ENCODE measurements at places on chromosomes 2 and 18.

DNA sequence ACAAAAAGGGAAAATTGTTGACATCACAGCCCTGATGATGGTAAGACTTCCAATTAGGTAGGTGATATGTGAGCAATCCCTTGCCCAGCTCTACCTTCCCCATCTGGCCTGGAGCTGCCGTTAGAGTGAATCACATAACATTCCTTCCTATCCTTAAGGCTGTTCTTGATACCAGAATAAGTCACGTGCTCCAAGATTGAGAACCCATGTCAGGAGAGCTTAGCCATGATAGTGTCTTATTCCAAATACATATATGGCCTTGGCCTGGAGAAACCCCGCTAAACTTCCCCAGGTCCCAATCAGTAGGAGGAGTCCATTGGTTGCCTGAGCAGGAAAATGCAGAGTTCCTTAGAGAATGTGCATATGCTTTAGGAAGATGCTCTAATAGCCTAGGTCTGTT is 70.0 kb upstream of the ACVR2A start:
- no peak for DNase-seq

- no peak for DNase-seq
Observed at GRCh38 chr2:39377226-39377939, 59.7 kb downstream of the MAP4K3 start.

DNA sequence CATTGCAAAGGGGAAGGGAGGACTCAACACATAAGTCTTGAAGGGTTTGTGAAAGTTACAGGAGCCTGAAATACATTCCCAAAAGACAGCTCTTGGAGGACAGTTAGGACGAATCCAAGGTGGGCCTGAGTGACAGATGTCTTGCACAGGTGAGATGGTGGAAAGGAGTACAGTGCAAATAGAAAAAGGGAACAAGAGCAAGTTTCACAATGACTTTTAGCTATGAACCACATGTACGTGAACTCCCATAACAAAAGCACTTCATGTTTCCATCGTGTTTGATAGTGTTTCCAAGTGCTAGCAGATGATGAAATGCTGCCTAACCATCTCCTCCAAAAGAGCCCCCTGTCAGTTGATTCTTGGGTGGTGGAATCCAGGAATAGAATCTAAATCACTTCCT is 1.8 kb downstream of the IL18RAP start:
- no peak for DNase-seq

DNA sequence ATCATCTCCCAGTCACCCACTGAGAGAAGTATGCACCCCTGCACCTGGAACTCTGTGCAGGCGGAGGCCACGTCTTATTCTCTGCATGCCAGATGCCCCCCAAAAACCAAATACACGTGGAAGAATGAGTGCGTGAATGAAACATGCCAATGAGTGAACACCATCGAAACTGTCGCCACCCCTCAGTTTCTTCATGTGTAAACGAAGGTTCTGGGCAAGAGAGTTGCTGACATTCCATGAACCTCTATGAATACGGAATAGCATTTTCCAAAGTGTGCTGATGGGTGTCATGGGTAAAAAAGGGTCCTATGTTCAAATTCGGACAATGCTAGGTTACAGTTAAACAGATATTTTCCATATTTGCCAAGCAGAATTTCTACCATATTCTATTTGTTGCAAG is 19.8 kb downstream of the FER1L5 start:
- no peak for DNase-seq

DNA sequence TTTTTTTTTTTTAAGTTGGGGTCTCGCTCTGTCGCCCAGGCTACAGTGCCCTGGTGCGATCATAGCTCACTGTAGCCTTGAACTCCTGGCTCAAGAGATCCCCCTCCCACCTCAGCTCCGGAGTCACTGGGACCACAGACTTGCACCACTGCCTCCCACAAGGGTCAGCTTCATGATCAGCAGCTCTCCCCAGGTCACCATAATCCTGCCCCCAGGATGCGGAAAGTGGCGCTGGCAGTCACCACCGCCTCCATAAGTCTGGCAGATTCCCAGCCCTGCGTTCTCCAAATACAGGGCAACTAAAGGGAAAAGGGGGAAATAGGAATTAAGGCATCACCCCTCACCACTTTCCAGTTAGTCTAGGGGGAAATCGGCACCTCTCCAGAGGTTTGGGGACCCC is 5.2 kb upstream of the ARID5A start:
- no peak for DNase-seq

GRCh38 chr2:119066272-119066804 is 92.2 kb downstream of the C1QL2 start:
- no peak for DNase-seq

- DNase-seq: no peak
Observed at GRCh38 chr2:199455545-199456382, 2.0 kb downstream of the SATB2 start.

DNA sequence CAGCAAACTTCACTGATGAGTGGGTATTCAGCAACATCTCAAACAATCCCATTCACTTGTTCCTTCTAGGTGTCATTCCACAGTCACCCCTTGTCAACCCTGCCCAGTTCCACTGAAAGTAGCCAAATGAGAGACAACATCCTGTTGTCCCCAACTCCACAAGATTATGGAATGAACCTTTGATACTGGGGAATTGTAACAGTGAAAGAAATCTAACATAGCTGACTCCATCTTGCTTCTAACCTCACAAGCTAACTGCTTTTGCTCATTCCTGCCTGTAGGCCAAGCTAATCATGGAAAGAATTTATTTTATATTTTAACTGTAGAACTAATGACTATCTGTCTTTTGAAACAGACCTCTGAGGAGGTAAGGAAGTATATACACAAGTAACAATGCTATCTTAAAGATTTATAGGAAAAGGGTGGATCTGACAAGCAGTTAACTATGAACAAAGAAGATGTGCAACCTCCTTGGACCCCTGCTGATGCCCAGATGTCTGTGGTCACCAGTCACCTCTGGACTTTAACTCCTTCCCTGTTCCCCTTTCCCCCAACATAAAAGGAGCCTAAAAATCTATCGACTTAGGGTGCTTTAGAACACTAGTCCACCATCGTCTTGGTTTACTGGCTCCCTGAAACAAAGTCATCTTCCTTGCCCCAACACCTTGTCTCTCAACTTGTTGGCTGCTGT is 6.9 kb upstream of the ANXA4 start:
- DNase-seq: no peak

GRCh38 chr18:2441544-2441943 is 129.8 kb downstream of the METTL4 start:
- no peak for DNase-seq

DNA sequence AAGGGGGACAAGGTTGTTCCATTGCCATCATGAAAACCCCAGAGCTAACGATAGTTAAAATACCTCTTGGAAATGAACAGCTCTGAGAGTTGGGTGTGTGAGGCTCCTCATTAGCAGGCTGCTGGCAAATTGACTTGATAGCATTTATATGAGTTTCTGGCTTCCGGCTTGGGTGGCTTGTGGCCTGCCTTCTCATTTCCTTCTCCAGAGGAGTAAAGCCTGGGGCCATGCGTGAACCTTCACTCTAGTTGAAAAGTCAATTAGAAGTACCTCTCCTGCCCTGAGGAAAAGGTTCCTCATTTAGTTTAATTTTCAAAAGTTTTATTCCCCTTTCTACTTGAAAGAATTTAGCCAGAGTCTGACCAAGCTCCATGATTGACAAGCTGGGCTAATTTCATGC is 67.1 kb downstream of the MGAT5 start:
- DNase-seq: no peak

DNA sequence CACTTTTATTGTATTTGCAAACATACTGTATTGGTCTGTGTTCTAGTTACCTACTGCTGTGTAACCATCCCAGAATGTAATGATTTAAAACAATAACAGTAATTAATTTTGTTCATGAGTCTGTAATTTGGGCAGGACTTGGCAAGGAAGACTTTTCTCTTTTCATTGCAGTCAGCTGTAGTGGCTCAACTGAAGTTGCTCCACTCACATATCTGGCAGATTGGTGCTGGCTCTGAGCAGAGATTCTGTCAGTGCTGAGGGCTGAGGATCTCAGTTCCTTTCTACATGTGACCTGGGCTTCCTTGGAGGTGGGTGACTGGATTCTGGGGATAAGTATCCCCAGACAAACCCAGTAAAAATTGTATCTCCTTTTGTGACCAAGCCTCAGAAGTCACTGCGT is 26.6 kb downstream of the PTPN4 start:
- no peak for DNase-seq

GRCh38 chr18:58887613-58887963 is 22.9 kb downstream of the ZNF532 start:
- no peak for DNase-seq

DNA sequence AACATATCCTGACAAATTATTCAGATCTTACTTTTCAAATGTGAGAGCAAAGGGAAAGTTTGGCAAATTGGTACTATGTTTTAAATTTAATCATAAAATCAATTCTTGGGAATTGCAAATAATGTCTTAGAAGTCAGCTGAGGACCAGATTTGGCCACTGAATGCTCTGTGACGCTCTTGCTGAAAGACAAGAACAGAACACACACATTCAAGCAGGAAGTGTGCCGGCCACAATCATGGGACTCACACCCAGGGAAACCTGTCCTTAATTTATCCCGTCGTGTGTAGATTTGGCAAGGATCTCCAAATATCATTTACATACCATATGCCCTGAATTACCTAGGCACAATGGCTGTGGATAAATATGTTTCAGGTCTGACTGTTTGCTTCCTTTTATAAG is 253.1 kb downstream of the TCF4 start:
- no peak for DNase-seq

DNA sequence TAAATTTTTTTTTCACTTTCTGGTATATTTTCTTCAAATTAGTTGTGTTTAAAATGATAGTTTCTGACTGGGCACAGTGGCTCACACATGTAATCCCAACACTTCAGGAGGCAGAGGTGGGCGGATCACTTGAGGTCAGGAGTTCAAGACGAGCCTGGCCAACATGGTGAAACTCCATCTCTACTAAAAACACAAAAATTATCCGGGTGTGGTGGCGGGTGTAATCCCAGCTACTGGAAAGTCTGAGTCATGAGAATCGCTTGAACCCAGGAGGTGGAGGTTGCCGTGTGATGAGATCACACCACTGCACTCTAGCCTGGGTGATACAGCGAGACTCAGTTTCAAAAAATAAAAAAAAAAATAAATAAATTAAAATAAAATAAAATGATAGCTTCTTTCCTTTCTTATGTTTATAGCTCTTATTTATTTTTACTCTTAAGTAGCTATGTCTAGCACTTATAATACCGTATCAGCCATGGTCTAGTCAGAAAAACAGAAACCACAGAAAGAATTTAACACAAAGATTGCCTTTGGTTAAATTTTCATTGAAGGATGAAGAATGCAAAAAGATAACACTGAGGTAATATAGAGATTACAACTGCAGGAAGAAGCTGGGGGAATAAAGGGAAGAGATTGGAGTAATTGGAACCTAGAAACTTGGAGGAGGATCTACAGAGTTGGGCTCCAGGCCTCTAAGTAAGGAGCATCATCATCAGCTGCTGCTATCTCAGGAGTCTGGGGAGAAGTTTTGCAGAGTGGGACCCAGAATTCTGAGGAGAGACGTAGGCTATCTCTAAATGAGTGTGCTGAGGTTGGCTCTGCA is 54.7 kb upstream of the MBOAT2 start:
- no peak for DNase-seq

DNA sequence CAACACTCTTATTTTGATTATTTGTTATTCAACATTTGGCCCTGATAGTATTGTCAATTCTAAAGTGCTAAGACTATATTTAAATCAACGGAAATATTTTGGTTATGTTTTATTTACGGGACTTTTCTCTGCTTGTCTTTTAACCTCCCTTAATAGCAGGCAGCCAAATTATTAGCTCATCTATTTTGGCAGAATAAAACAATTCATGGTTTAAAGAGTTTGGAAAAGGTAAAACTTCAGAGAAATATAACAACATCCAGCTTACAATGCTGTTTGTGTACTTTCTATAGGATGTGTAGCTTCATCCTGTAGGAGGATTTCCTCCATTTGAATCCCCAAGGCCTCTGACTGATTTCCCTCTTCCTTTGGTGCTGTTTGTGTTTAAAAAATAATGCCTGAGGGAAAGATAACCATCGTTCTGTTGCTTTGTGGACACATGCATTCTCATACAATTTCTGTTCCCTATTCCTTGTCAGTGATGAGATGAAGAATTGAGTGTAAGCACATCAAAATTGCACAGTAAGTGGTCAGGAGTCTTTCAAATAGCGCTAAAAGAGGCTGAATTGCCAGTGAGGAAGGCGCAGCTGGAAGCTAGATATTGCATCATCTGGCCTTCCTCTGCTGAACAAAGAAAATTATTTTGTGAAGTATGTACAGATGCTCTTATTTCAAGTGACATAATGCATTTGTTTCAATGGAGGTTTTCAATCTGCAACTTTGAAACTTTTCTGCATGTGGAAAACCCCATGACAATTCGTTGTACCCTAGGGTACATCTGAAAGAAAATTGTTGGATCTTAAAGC is 80.3 kb downstream of the CD28 start:
- DNase-seq: no peak

DNA sequence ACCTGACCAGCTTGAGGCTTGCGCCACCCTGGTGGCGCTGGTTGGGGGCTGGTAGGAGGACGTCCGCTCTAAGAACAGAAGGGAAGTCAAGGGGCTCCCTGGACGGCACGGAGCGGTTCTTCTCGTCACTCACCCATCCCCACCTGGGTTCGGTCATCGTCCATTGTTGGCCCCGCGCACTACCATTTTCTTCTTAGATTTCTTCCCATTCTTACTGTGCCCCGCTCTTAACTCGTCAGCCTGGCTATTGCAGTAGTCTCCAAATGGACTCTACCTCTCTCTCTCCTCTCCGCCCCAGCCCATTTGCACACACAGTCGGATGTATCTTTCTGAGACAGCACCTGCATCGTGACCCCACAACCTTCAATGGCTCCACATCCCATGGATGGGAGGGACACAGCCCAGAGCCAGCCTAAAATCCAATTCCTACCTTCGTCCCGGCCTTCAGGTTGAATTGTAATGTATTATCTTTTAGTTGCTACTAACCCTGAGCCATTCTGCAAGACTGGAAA is 814 bp upstream of the RAB1A start:
- no peak for DNase-seq

DNA sequence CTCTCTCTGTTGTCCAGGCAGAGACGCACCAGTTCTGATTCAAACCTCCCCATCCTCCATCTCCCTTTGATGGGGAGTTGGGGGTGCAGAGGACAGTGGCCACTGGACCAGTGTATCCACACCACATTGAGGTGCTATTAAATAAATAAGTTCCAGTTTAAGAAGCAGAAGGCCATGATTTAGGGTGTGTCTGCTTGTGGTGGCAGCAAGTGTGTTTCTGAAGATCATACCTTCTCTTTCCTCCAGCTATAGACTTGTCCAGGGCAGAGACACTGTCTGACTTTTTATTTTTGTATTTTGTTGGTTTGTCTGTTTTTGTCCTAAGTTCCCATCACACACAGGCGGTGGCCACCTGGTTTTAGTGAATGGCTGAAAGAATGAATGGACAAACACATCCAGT is 16.5 kb upstream of the INO80C start:
- no peak for DNase-seq

Data from D721Med (cell line).